Gastrocnemius medialis (tissue), 4 donors: ENCODE measurements at places on chromosomes 4 and X. TPM values are rescaled to one million over a fixed set of nuclear protein-coding genes. Genes with fewer than 3 reads are reported as not detected.

DNA sequence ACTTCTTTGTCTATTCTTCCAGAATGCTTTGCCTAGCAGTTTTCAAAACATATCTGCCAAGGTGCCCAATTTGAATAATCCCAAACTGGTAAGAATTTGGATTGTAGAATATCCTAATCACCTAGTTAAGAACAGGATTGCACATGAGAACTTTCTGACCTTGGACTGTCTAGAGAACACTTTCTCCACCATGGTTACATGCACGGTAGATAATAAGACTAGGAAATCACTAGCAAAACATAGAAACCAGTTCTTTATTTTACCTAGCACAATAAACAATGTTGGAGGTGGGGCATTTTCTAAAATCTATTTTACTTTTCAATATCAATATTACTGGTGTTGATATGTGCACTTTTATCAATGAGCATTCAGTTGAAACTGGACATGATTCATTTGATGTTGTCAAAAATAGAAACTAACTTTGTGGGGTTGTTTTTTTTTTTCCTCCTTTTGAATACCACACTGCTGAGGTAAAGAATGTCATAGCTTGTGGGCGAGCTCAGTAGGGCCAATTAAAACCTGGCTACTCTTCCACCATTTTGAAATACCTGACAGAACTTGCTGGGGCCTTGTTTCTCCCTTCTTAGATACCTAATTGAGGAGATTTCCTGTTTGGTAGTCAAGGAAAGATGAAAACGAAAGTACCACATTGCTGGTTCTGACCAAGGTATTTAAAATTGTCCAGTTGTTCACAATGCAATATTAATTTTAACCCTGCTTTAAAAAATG lies 10.4 kb downstream of the MID1IP1 start:
- no peaks in the 10 kb centered on the region for H3K27me3 ChIP-seq
- H3K27ac ChIP-seq: no peak overlapping the region
- H3K4me1 ChIP-seq: no peaks in the 10 kb centered on the region

DNA sequence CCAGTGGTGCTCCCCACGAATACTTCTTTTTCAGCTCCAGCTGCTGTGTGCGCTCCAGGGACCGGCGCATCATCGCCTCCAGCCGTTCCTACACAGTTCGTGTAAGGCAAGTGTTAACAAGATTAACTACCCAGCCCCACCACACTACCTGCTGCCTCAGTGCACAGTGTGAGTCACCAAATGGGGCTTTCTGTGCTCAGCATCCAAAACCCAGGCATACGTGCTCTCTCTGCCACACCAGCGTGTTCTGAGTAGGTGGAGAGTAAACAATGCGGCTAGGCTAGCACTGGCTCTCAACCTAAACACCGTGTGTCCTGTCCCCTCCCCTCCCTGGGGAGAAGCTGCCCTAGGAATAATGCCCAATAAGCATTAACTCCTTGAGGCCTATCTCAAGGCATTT lies 60.0 kb downstream of the MAP7D2 start:
- H3K4me1 ChIP-seq: no peaks in the 10 kb centered on the region
- H3K27me3 ChIP-seq: no peaks in the 10 kb centered on the region
- no peak overlapping the region for H3K27ac ChIP-seq
- no peak for DNase-seq
- no peaks in the 10 kb centered on the region for H3K36me3 ChIP-seq
- H3K4me3 ChIP-seq: no peak overlapping the region

- DNase-seq: no peak
- no peaks in the 10 kb centered on the region for H3K27me3 ChIP-seq
- H3K4me1 ChIP-seq: no peaks in the 10 kb centered on the region
- H3K4me3 ChIP-seq: no peak overlapping the region
These were observed 470.4 kb upstream of the GALNT7 start for GRCh38 chr4:172698256-172698655.

DNA sequence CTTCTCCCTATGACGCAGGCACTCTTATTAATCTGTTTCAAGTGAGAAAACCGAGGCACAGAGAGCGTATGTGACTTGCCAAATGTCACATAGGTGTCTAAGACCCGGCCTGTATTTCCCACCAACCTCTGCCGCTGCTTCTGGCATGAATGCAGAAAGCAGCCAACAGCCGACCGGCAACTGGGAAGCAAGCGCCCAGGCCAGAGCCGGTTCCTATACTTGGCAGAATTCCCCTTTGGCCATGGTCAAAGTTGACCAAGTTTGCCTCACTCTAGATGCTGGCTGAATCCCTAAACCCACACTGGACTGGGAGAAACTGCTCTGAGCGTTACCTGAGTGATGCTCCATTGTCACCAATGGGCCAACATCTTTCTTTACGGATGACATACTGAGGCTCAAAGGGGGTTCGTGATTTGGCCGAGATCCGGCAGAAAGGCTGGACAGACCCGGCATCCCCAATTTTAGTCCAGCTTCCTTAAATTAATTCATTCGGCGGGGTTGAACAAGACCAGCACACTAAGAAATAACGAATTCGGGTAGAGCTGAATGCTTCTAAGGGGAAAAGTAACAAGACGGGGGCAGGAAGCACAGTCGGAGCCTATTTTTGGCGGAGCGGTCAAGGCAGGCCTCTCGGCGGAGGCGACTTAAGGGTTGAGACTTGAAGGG lies 11.2 kb downstream of the MSX1 start:
- peaks cover 18% of the 10 kb centered on the region for H3K4me1 ChIP-seq
- no peak overlapping the region for H3K27ac ChIP-seq
- no peak overlapping the region for H3K4me3 ChIP-seq
- no peaks in the 10 kb centered on the region for H3K36me3 ChIP-seq
- peaks cover 98% of the 10 kb centered on the region for H3K27me3 ChIP-seq

- no peak overlapping the region for H3K4me3 ChIP-seq
- H3K27me3 ChIP-seq: no peaks in the 10 kb centered on the region
- H3K27ac ChIP-seq: no peak overlapping the region
- peak; percentile 4 for DNase-seq
- no peaks in the 10 kb centered on the region for H3K4me1 ChIP-seq
These were observed 545.2 kb downstream of the C4orf33 start for GRCh38 chr4:129641179-129641578.

The MGARP gene
- not detected for total RNA-seq

The NMU gene
- total RNA-seq: not detected

The NDNF gene
- 2.7 TPM for total RNA-seq

- H3K27ac ChIP-seq: no peak overlapping the region
- H3K36me3 ChIP-seq: no peaks in the 10 kb centered on the region
- H3K4me1 ChIP-seq: no peaks in the 10 kb centered on the region
- no peak for DNase-seq
- H3K4me3 ChIP-seq: no peak overlapping the region
- no peaks in the 10 kb centered on the region for H3K27me3 ChIP-seq
These were observed 1444.2 kb downstream of the ADGRL3 start for GRCh38 chr4:62644372-62644771.

DNA sequence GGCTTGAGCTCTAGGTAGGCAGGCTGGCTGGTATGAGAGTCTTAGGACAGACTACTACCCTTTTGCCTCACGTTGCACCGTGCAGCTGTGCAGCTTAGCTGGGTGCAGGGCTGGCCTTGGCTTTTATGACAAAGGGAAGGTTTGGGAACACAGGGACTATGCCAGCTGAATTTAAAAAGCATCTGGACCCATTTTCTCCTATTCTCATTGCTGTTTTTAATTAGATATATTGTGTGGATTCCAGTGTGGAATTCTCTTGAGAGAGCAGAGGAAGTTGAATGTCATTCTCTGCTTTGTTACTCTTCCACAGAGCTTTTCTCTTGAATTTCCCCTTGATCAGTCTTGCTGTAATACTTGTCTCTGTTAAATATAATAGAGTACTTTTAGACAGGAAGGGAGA lies 192.7 kb downstream of the ZNF330 start:
- H3K4me1 ChIP-seq: no peaks in the 10 kb centered on the region
- no peak overlapping the region for H3K4me3 ChIP-seq

The PLXNA3 gene
- 3.4 TPM for total RNA-seq

GRCh38 chr4:10733481-10734062 lies 49.0 kb upstream of the CLNK start:
- DNase-seq: no peak
- no peak overlapping the region for H3K27ac ChIP-seq
- no peaks in the 10 kb centered on the region for H3K36me3 ChIP-seq
- H3K27me3 ChIP-seq: no peaks in the 10 kb centered on the region

The OTUD6A gene
- not detected for total RNA-seq

The CTAG2 gene
- not detected for total RNA-seq
